ENCODE measurements at places on chromosomes 16 and 17. TPM values are rescaled to one million over a fixed set of nuclear protein-coding genes. Genes with fewer than 3 reads are reported as not detected.
A peak's percentile ranks its signal among the peaks of the same experiment; 100 is the strongest.

- no peak for DNase-seq
Measured at GRCh38 chr16:8044796-8045195, 545.5 kb downstream of the TMEM114 start.

GRCh38 chr16:83819361-83819760, 11.6 kb downstream of the HSBP1 start:
- no peak for DNase-seq

DNA sequence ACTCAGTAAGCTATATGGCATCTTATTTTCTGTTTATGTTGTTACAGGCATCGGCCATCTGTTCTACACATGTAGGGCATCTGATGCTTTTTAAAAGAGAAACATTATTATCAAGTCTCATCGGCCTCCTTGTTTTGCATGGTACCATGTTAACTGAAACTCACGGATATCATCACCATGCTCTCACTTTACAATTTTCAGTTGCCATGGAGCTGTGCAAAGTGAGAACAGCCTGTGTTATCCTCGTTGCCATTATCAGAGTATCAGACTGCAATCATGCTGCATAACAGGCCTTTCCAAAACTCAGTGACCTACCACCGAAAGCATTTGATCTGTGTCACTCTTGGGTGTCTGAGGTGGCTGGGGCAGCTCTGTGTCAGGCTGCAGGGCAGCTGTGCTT, 110.3 kb downstream of the C17orf67 start:
- DNase-seq, result no peak

DNA sequence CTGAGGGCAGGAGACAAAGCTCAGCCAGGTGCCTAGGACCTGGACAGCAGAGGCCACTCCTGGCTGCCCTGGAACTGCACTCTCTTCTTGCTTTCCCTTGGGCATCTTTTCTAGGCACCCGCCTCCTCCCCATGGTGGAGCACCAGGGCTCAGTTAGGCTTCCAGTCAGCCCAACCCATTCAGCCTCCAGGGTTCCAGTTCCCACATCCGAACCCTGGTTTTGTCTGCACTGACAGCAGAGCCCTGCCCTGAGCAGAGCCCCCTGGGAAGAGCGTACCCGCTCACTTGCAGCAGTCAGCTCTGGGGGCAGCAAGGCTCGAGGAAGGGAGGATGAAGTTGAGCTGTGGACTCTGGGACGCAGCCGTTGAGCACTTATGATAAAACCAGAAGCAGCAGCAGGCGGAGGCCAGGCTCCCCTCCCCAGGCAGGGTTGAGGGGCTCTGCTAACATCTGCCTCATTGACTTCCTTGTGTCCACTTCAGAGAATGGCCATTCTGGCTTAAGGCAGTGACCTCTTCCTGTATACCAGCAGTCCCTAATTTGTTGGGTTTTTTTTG, 213.2 kb downstream of the NTN1 start:
- DNase-seq, result no peak

DNA sequence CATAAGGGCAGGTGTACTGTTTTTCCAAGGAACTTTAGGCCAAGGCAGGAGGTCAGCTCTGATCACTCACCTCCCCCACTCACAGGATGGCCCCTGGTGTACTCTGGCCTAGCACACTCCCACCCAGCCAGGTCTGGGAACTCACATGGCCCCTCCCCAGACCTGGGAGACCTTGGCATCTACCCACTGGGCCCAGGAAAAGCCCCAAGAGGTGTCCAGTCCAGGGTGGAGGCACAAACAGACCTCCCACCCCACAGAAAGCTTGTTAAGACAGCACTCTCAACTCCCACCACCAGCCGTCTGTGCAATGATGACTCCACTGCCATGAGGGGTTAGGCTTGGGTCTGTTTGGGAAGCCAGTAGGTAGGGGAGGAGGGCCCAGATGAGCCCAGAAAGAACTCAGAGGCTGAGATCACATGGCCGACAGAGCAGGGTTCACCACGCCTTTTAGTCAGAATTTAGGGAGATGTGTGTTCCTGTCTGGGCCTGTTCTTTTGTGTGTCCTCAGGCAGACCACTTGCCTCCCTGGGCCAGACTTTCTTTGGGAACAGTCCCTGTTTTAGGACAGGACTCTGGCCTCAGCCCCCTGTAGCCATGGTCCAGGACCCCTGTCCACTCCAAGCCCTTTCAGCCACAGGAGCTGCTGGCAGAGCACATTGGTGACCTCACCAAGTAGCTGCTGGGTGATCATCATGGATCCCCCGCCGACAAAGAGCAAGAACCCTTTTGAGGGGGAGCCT, 12.1 kb upstream of the CBFB start:
- no peak for DNase-seq

GRCh38 chr17:37211136-37211535, 164.6 kb upstream of the C17orf78 start:
- no peak for DNase-seq

GRCh38 chr17:76398523-76399174, 14.2 kb downstream of the SPHK1 start:
- no peak for DNase-seq

DNA sequence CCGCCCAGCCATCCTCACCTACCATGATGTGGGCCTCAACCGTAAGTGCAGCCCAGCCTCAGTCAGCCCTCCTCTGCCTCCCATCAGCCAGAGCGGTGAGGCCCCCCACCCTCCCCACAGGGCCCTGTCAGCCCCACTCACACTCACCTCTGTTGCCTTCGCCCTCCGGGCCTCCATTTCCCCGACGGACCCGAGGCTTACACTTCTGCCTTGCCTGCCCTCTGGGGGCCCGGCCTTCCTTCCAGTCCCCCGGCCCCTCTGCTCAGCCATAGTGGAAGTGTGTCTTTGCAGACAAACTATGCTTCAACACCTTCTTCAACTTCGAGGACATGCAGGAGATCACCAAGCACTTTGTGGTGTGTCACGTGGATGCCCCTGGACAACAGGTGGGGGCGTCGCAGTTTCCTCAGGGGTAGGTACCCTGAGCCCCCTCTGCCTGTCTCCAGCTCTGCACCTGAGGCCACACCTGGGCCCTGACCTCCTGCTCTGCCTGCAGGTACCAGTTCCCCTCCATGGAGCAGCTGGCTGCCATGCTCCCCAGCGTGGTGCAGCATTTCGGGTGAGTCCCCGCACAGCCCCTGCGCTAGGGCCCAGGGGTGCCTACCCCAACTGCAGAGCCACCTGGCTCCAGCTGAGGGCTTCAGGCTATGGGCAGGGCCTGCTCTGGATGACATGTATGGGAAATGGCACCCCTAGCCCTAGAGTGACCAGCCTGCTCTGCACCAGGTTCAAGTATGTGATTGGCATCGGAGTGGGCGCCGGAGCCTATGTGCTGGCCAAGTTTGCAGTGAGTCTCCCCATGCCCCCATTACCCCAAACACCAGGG, 4.1 kb downstream of the NDRG4 start:
- no peak for DNase-seq

- peak; percentile 33 for DNase-seq
Measured at GRCh38 chr17:28675980-28676379, 14.0 kb downstream of the SUPT6H start.

- DNase-seq, result no peak
Measured at GRCh38 chr17:53058031-53058430, 764.7 kb upstream of the KIF2B start.

GRCh38 chr17:44354582-44355561, 8.8 kb downstream of the FAM171A2 start:
- peak; percentile 74 for DNase-seq

DNA sequence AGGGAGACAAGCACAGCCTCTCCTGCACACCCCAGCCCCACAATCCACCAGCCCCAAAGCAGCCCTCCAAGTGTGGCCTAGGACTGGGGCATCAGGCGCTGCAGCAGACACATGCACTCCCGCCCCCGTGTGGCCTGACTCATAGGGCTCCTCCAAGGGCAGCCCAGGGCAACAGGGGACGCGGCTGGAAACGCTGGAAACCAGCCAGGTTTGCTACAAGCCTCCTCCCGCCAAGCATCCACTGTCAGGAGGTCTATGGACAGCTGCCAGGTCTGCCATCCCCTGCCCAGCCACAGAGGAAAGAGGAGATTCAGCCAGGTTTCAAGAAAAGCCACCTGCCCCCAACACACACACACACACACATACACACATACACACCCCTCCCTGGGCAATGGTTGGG, 25.8 kb downstream of the SRCIN1 start:
- peak; percentile 77 for DNase-seq

DNA sequence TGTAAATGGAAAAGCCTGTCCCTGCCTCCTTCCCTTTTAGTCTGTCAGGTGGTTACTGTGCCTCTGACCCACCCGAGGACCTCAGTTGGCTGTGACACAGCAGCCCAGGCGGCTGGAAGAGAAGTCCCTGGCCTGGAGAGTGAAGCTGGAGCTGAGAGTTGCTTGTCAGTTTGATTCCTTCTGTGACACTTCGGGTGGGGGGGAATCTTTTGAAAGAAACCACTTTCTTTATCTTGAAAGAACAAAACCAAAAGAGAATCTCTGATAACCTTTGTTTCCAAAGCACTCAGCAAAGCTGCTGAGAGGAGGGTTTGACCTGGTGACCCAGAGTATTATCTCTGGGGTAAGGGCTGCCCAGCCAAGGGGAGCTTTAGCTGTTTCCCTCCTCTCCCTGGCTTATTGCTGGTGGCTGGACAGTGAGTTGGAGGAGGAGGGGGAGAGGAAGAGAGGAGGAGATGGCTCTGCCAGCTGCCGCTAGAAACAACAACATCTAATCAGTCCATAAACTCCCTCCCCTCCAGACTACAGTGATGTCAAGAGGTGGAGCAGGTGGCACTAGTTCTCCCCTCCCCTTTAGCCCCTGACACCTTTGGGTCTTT, 34.0 kb downstream of the YPEL2 start:
- DNase-seq, result peak; percentile 28

- DNase-seq, result peak; percentile 91
Measured at GRCh38 chr17:17913695-17914332, 58.4 kb downstream of the TOM1L2 start.

DNA sequence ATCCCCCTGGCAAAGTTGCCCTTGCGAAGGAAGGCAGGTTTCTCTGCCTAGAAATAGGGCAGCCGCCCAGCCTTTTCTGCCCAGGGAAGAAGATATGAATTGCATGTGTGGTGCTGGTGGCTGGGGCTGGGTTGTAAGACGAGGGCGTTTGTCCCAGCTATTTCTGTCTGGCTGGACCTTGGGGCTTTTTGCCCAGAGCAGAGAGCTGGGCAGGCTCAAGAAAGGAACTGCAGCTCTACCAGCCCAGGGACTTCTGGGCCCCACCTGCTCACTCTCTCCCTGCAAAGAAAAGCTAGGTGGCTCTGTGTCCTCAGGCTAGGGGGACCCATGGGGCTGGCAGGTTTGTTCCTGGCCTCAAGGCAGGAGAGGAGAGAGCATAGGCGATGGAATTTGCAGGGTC, 586 bp downstream of the CACNG1 start:
- DNase-seq, result no peak

GRCh38 chr16:12750554-12750918, 53.2 kb downstream of the CPPED1 start:
- no peak for DNase-seq

DNA sequence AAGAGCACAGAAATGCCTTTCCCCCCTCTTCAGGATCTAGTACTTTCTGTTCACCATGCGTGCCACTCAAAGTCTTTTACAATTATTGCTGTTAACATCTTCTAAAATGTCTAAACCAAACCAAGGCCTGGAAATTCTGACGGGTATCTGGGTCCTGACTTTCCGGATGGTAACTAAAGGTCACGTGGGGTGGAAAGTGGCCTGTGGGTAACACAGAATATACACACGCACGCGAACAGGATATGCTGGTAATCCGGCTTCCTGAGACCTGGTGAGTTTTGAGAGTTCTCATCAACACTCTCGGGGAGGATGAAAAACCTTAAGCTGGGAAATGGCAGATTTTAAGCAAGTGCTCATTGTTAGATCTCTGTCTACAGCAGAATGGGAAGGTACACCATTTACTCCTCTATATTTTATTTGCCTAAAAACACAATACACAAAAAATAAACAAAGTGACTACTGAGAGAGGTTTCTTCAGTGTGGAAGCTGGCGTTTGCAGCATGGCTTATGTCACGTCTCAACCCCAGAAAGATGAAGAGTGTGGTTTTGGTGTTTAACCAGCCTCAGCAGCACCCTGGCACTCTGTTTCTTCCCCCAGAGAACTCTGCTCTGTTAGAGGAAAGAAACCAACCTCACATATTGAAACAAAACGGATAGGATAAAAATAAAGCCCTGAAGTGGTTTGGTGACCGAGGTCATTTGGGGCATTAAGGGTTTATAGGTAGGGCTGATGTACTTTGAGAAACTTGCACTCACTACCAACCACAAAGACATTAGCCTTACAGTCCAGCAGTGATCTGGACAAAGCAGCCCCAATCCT, 37.3 kb downstream of the SMG6 start:
- no peak for DNase-seq

DNA sequence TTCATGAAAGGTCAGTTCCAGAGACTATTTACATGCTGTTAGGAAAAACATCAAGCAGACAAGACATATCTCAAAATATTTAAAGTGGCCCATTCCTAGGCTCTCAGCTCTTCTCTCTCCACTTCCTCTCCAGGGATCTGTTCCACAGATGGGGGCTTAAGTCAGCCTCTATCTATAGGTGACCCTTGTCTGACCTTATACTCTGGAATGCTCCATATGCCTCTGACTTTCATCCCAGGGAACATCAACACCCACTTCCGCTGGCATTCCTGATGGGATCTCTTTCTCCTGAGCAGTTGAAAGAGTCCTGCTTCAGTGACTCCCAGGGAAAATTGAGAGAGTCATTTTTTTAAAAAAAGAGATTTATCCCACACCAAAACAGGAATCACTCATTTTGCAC, 11.5 kb upstream of the WIPI1 start:
- DNase-seq, result no peak

- no peak for DNase-seq
Measured at GRCh38 chr17:80872501-80873306, 118.9 kb upstream of the CHMP6 start.

GRCh38 chr16:6104428-6104827, 1006.8 kb upstream of the EEF2KMT start:
- no peak for DNase-seq

- DNase-seq, result no peak
Measured at GRCh38 chr16:57666353-57667047, 1.6 kb upstream of the ADGRG3 start.

CBX8 gene
- 4.3 TPM for total RNA-seq

GRB7 gene
- total RNA-seq, result 19.0 TPM

CCL4L2 gene
- 12.2 TPM for total RNA-seq

ZNF778 gene
- 2.9 TPM for total RNA-seq

SLC5A10 gene
- not detected for total RNA-seq

CLEC19A gene
- total RNA-seq, result not detected

GPR139 gene
- not detected for total RNA-seq

KRTAP17-1 gene
- total RNA-seq, result not detected

HS3ST2 gene
- 0.17 TPM for total RNA-seq

LRRC75A gene
- 15.0 TPM for total RNA-seq

All from hepatocyte (in vitro differentiated cells).